Suprapubic skin (tissue), 4 donors: ENCODE measurements at places on chromosomes 13 and 19. TPM values are rescaled to one million over a fixed set of nuclear protein-coding genes. Genes with fewer than 3 reads are reported as not detected.

DNA sequence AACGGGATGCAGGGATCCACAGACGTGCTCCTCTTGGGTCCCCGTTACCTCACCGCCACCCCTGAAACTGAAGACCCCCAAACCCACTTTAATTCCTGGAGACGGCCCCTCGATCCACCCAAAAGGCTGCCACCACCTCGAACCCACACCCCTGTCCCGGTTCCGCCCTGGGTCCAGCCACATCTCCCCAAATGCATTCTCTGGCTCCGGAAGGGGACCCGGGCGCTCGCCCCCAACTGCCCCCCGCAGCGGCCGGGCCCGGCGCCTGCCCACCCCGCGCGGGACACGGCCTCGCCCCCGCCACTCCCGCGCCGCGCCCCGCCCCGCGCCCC is 219 bp upstream of the FSTL3 start:
- H3K4me1 ChIP-seq, result peaks cover 50% of the 10 kb centered on the region
- peaks cover 4% of the 10 kb centered on the region for H3K27me3 ChIP-seq
- peak overlapping the region; percentile 60 for H3K4me3 ChIP-seq
- DNase-seq, result no peak
- H3K36me3 ChIP-seq, result no peaks in the 10 kb centered on the region
- peak overlapping the region; percentile 96 for H3K27ac ChIP-seq

- DNase-seq, result no peak
- no peaks in the 10 kb centered on the region for H3K36me3 ChIP-seq
- H3K4me1 ChIP-seq, result no peaks in the 10 kb centered on the region
- no peak overlapping the region for H3K4me3 ChIP-seq
These were observed 689.0 kb upstream of the SLITRK1 start for GRCh38 chr13:84571264-84571663.

GRCh38 chr13:46495651-46496050 is 57.3 kb upstream of the LRCH1 start:
- H3K4me1 ChIP-seq, result peaks cover 4% of the 10 kb centered on the region
- H3K4me3 ChIP-seq, result no peak overlapping the region
- no peak for DNase-seq
- no peaks in the 10 kb centered on the region for H3K27me3 ChIP-seq
- no peak overlapping the region for H3K27ac ChIP-seq

DNA sequence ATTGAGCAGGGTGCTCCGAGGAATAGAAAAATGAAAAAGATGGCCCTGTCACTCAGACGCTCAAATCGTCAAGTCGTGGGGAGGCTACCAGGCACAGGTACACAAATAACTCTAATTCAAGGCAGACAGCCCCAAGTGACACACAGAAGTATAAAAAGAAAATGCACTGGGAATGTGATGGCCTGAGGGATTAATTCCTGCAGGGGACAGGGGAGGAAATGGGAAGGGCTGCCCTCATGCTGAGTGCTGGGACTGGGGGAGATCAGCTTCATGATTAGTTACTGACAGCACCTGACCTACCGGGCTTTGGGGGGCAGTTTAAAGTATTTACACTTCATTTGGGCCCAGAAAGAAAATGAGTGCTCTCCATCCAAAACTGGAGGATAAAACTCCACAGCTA is 20.9 kb upstream of the UBE2L5 start:
- no peaks in the 10 kb centered on the region for H3K36me3 ChIP-seq
- H3K4me3 ChIP-seq, result no peak overlapping the region
- no peak overlapping the region for H3K27ac ChIP-seq
- H3K4me1 ChIP-seq, result peaks cover 34% of the 10 kb centered on the region
- DNase-seq, result no peak
- H3K27me3 ChIP-seq, result no peaks in the 10 kb centered on the region

- H3K36me3 ChIP-seq, result no peaks in the 10 kb centered on the region
- H3K27me3 ChIP-seq, result peaks cover 65% of the 10 kb centered on the region
- no peaks in the 10 kb centered on the region for H3K4me1 ChIP-seq
- H3K4me3 ChIP-seq, result no peak overlapping the region
- no peak for DNase-seq
- H3K27ac ChIP-seq, result no peak overlapping the region
These were observed 96.7 kb upstream of the UQCRFS1 start for GRCh38 chr19:29309637-29310036.

LAIR1 gene
- total RNA-seq, result 1.0 TPM

APOC4 gene
- not detected for total RNA-seq

DNA sequence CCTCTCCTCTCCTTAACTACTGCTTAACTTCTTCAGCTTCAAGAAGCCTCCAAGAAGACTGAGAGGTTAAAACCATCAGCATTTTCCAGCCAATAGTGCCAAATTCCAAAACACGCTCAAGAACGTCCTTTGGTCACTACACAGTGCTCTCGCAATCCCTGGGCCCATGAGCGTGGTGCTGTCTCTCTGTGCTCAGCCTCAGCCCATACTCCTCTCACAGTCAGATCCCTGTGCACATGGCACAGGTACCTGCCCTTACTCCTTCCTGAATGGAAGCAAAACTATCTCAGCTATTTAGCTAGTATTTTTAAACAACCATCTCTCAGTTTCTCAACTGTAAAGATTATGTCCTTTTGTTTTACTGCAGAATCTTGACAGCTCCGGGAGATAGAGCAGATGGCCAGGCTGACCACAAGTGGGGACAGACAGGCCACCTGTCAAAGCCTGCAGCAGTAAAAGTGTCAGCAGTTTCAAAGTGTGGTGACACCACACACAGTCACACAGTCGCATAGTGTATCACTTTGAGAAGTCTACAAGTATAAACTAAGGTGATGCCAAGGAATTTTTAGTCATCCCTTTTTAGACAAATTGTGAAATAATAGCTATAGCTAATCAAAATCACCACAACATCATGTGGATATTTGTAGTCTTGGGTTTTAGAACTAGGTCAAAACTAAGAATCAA is 35.7 kb downstream of the DZIP1 start:
- peaks cover 3% of the 10 kb centered on the region for H3K4me1 ChIP-seq
- H3K27me3 ChIP-seq, result no peaks in the 10 kb centered on the region
- H3K36me3 ChIP-seq, result no peaks in the 10 kb centered on the region
- H3K4me3 ChIP-seq, result no peak overlapping the region

DNA sequence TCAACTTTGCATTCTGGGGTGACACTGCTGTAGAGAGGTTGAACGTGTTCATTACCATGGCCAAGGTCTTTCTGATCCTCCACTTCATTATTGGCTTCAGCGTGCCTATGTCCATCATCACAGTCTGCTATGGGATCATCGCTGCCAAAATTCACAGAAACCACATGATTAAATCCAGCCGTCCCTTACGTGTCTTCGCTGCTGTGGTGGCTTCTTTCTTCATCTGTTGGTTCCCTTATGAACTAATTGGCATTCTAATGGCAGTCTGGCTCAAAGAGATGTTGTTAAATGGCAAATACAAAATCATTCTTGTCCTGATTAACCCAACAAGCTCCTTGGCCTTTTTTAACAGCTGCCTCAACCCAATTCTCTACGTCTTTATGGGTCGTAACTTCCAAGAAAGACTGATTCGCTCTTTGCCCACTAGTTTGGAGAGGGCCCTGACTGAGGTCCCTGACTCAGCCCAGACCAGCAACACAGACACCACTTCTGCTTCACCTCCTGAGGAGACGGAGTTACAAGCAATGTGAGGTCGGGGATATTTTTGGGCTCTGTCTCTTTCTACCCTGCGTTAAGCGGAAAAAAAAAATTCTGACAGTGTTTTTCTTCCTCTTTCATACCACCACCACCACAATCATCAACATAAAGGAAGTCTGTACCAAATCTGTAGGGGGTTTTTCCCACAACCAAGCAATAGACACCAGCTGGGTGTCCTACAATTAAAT is 29.5 kb downstream of the FPR3 start:
- H3K27ac ChIP-seq, result no peak overlapping the region
- no peaks in the 10 kb centered on the region for H3K4me1 ChIP-seq
- no peak overlapping the region for H3K4me3 ChIP-seq
- no peak for DNase-seq

DNA sequence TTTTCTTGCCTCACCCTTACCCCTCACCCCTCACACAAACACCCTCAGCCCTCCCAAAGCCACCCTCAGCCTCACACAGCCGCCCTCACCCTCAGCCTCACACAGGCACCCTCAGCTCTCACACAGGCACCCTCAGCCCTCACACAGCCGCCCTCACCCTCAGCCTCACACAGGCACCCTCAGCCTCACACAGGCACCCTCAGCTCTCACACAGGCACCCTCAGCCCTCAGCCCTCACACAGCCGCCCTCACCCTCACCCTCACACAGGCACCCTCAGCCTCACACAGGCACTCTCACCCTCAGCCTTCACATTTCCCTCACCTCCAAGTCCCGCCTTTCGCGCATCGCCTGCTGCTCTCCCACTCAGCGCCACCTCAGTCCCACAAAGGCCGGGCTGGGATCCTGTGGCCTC is 287 bp upstream of the ZSCAN22 start:
- no peak for DNase-seq
- peak overlapping the region; percentile 89 for H3K4me3 ChIP-seq
- H3K27ac ChIP-seq, result peak overlapping the region; percentile 88
- no peaks in the 10 kb centered on the region for H3K36me3 ChIP-seq

- peaks cover 4% of the 10 kb centered on the region for H3K4me1 ChIP-seq
- DNase-seq, result no peak
- H3K27ac ChIP-seq, result no peak overlapping the region
These were observed 135.3 kb upstream of the MCF2L start for GRCh38 chr13:112833551-112834257.

DNA sequence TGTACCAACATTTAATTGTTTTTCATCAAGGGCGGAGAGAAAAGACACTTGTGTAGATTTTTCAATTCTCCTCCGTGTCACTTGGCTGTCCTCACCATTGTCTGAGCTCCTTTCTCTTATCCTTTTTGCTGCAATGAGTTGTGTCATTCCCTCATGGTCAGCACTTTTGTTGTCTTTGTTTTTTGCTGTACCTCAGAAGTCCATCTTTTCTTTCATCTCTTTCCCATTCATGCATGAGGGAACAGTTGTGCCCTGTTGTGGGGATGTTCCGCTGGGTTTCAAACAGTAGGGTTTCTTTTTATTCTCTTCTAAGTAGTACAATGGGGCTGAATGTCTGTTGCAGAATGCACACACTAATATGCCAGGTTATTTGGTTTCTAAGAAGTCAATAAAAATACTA is 222.6 kb downstream of the TM9SF2 start:
- H3K4me1 ChIP-seq, result no peaks in the 10 kb centered on the region
- H3K36me3 ChIP-seq, result no peaks in the 10 kb centered on the region
- DNase-seq, result no peak
- H3K27ac ChIP-seq, result no peak overlapping the region
- no peak overlapping the region for H3K4me3 ChIP-seq
- no peaks in the 10 kb centered on the region for H3K27me3 ChIP-seq

DNA sequence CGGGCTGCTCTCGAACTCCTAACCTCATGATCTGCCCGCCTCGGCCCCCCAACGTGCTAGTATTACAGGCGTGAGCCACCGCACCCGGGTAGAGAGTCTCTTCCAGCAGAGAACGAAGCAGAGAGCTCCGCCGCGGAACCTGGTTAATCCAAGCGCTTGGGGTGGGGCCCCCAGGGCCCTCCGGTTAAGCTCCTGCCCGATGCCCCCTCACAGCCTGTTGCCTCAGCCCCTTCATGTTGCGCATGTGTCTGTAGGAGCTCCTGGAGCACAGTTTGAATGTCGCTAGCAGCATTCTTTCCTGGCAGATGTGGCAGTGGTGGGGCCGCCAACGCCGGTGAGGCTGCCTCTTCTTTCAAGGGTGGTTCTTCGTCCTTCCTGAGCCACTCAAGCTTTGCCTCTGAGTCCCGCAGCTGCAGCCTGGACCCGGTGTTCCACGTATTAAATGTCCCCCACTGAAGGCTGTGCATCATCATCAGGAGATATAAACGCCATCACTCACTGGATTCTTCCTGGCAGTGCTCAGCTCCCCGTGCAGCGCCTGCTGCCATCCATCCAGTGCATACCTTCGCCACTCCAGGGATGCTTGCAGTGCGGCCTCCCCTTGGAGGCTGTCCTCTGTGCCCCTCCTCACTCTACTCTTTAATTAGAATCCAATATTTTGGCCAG is 1919.3 kb downstream of the PCDH9 start:
- H3K4me1 ChIP-seq, result no peaks in the 10 kb centered on the region
- no peak overlapping the region for H3K27ac ChIP-seq
- no peaks in the 10 kb centered on the region for H3K27me3 ChIP-seq
- H3K36me3 ChIP-seq, result no peaks in the 10 kb centered on the region
- H3K4me3 ChIP-seq, result no peak overlapping the region
- no peak for DNase-seq

DNA sequence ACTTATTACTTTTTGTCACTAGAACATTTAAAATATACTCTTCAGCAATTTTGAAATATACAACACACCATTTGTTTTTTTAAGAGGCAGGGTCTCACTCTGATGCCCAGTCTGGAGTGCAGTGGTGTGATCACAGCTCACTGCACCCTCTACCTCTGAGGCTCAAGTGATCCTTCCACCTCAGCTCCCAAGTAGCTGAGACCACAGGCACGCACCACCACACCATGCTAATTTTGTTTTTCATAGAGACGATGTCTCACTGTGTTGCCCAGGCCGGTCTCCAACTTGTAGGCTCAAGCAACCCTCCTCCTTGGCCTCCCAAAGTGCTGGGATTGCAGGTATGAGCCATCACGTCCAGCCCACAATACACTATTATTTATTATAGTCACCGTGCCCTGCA is 2.6 kb downstream of the IGFL2 start:
- DNase-seq, result no peak
- no peaks in the 10 kb centered on the region for H3K4me1 ChIP-seq
- no peak overlapping the region for H3K27ac ChIP-seq
- peaks cover 8% of the 10 kb centered on the region for H3K27me3 ChIP-seq
- H3K36me3 ChIP-seq, result no peaks in the 10 kb centered on the region

- H3K27ac ChIP-seq, result no peak overlapping the region
- H3K27me3 ChIP-seq, result no peaks in the 10 kb centered on the region
- DNase-seq, result peak; percentile 70
- H3K36me3 ChIP-seq, result peaks cover 30% of the 10 kb centered on the region
- H3K4me1 ChIP-seq, result peaks cover 6% of the 10 kb centered on the region
These were observed 9.3 kb downstream of the MPND start for GRCh38 chr19:4352701-4353121.

DNA sequence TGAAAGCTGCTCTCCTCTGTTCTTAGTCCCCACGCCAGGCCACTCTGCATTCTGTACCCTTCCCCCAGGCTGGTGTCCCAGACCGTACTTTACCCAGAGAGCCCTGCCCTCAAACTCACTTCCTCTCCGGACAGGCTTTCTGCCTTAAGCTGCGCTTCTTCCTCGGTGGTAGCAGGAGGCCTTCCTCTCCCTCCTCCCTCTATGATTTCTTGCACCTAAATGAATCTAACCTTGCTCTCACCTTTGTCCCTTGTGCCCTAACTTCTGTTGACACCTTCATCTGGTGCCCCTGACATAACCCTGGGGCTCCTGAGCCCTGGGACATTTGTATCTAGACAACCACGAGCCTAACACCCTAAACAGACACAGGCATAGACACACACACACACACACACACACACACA is 29.6 kb upstream of the CEACAM21 start:
- H3K27ac ChIP-seq, result no peak overlapping the region
- H3K27me3 ChIP-seq, result peaks cover 24% of the 10 kb centered on the region
- H3K4me1 ChIP-seq, result peaks cover 7% of the 10 kb centered on the region
- DNase-seq, result no peak
- no peaks in the 10 kb centered on the region for H3K36me3 ChIP-seq
